Activated CD8-positive, alpha-beta memory T cell treated with anti-CD3 and anti-CD28 coated beads for 4 hours (primary cell): ENCODE measurements at places on chromosomes 1 and 21.

DNA sequence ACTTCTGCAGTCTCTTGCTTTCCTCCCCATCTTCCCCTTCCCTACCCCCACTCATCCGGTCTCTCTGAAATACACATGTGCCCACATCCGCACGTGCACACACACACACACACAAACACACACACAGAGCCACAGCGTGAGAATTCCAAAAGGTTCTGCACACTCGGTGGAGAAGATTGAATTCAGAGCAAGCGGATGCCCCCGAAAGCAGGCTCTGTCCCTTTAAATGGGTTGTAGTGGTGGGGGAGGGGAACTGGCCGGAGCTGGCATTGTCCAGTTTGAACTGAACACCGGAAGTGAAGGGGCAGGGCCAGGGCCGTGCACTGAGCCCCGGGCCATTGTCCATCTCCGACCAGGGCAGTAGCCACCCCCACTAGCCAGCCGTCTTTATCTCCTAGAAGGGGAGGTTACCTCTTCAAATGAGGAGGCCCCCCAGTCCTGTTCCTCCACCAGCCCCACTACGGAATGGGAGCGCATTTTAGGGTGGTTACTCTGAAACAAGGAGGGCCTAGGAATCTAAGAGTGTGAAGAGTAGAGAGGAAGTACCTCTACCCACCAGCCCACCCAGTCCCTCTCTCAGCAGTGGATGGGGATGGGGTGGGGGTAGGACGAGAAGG lies 1.3 kb upstream of the LIN28A start:
- DNase-seq: no peak

- DNase-seq: no peak
Observed at GRCh38 chr21:34988625-34989024, 60.5 kb downstream of the RUNX1 start.

DNA sequence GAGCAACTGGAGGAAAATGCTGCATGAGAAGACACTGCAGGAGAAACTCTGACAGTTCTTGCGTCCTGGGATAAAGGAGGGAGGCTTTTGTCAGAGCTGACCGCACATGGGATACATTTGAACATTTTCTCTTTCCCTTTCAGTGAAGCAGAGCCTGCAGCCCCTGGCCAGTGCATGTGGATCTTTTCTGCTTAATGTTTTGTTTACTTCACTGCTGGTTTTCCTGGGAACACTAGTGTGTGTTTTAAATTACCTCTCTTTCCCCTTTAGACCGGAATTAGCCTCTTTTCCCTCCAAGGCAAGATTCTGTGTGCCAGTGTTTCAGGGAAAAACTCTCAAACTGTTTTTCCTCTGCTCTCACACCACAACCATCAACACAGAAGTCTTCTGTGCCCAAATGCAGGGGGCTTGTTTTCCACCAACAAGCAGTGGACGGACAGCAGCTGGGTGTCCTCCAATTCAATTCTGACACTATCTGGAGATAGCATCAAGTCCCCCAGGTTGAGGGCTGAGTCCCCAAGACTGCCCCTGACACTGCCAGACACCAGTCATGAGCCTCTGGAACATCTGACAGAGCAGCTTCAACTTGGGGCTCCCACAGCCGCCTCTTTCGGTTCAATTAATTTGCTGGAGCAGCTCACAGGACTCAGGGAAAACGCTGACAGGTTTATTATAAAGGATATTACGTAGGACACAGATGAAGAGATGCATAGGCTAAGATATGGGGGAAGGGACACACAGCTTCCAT lies 136.2 kb downstream of the RHOU start:
- no peak for DNase-seq

DNA sequence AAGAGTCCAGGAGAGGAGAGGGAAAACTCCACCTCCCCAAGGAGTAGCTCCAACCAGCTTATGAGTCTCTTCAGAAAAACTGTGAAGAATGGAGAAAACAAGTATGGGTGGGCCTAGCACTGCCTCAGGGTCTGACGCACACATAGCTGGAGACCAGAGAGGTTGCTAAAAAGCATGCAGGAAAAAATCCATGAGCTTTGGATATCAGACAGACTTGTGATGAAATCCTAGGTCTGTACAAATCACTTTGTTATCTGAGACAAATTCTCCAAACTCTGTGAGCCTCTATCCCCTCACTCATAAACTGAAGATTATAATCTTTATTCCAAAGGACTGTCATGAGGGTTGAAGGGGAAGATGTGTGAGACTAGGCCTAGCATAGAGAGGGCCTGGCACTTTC lies 141.5 kb upstream of the FGGY start:
- no peak for DNase-seq

DNA sequence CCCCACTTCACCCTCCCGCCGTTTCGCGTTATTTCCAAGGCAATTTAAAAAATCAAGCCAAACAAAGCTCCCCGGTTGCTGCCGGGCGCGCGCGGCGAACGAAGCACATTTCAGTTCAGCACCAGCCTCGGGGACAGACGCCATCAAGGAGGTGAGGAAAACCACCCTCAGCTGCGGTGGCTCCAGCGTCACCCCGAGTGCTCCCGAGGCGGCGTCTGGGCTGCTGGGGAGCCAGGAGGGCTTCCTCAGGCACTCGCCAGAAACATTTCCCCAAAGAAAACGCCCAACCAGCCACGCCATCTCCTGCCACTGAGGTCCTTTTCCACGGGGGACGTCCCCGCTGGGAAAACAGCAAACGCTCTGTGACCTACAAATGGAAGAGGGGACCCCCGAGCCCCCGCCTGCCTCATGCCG lies 623 bp downstream of the GNG4 start:
- DNase-seq: no peak

DNA sequence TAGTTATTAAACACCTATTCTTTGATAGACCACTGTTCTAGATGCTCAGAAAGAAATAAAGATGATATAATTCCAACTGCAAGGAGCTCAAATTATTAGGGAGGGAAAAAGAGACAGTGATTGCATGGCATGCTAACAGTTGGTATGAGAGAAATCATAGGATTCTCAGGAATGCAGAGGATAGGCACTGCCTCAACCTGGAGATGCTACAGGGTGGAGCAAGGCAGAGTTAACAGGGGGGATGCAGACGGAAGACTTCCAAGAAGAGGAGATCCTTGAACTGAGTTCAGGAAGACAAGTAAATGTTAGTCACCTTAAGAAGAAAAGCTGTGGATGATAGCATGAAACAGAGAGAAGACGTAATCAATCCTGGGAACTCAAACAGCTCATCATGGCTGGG lies 123.7 kb downstream of the DAB1 start:
- no peak for DNase-seq

DNA sequence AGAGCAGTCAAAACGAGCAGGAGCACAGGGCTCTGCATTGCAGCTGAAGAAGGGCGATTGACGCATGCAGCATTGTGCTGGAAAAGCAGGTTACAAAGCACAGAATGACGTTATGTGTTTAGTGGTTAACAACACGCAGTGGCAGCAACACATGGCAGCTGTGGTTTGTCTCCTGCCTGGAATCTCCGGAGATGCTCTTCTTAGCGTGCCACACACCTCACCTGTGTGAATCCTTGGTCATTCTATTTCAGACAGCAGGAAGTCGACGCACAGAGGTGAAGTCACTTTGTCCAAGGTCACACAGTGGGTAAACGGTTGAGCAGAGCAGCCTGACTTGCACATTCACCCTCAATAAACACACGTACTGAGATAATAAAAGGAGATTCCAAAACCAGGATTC lies 14.7 kb downstream of the OBSCN start:
- DNase-seq: no peak

DNA sequence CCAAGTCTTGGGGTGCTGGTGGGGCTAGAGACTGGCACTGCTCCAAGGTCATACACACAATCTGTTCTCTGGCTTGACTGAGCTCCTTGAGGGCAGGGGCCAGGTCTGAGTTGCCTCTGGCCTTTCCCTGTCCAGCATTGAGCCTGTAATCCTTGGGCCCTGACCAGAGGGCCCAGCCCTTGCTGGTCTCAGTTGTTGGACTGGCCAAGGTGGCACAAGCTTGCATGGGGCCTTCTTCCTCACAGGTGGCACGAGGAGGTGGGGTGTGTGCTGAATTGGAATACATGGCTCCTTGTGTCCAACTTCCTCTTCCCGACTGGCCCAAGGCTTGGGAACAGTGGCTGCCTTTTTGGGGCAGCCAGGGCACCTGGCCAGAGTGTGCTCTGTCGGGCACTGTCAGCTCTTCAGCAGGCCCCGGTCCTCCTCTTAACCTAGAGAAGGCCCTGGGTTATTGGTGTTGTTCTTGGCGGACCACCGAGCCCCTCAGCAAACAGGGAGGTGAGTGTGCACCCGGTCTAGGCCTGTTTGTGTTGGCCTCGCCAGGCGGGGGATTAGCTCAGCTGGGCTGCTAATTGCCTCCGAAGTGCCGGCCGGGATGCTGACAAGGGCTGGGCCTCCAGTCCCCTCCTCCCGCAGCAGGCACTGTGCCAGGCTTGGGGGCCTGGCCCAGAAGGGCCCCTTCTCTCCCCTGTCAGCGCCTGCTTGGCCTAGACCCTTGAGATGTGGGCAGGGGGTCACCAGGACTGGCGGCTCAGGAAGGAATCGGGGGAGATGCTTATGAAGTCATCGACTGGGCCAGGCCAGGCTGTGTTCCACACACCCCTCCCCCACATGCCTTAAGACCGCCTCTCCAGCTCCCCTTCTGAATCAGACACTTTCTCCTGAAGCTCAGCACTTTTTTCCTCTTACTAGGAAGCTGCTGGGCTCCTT lies 28.5 kb downstream of the WNT4 start:
- no peak for DNase-seq

GRCh38 chr1:215932558-215932957 lies 365.5 kb downstream of the KCTD3 start:
- DNase-seq: no peak

- no peak for DNase-seq
Observed at GRCh38 chr1:239527051-239527693, 140.8 kb downstream of the CHRM3 start.

DNA sequence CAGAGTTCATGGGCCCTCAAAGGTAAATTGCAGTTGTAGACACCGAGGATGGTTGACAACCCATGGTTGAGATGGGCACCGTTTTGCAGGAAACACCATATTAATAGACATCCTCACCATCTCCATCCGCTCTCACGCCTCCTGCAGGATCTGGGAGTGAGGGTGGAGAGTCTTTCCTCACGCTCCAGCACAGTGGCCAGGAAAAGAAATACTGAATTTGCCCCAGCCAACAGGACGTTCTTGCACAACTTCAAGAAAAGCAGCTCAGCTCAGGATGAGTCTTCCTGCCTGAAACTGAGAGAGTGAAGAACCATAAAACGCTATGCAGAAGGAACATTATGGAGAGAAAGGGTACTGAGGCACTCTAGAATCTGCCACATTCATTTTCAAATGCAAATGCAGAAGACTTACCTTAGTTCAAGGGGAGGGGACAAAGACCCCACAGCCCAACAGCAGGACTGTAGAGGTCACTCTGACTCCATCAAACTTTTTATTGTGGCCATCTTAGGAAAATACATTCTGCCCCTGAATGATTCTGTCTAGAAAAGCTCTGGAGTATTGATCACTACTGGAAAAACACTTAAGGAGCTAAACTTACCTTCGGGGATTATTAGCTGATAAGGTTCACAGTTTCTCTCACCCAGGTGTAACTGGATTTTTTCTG lies 9.3 kb downstream of the SLAMF8 start:
- no peak for DNase-seq

GRCh38 chr1:159841749-159842148 lies 15.1 kb downstream of the SLAMF8 start:
- DNase-seq: no peak

GRCh38 chr1:175237389-175237788 lies 44.8 kb upstream of the KIAA0040 start:
- no peak for DNase-seq

- DNase-seq: no peak
Observed at GRCh38 chr1:31517301-31517700, 59.0 kb upstream of the TINAGL1 start.

DNA sequence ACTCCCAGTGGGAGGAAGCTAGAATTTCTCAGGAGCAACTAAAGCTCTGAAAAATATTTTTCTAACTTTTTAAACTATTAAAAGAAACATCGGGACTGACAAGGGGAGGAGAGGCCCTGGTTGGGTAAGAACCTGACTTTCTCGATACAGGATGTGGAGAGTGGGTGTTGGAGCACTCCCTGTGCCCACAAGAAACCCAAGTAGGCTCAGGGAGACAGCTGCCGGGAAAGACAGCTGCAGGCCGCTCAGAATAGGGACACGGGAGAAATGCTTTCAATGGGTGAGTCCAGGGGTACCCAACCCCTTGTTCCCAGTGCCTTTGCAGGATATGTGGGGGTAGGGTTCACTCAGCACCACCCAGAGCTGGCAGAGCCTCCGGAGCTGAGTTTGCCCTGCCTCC lies 43.6 kb downstream of the PLEKHA6 start:
- DNase-seq: no peak

DNA sequence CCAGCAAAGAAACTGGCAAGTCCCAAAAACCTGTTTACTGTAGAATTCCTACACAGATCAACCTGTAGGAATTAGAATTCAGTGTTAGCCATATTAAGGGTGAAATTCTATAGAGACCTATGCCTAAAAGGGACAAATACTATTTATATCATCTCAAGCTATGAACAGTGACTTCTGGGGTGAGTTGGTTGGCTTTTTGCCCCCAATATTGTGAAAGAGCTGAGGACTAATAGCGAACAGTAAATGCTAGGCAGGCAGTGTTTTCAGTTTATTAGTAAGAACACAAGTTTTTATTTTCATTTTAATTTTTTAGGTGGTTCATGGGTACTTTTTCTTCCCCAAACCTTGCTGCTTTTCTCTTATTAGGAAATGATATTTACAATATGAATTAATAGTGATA lies 15.3 kb downstream of the SLC16A4 start:
- no peak for DNase-seq

DNA sequence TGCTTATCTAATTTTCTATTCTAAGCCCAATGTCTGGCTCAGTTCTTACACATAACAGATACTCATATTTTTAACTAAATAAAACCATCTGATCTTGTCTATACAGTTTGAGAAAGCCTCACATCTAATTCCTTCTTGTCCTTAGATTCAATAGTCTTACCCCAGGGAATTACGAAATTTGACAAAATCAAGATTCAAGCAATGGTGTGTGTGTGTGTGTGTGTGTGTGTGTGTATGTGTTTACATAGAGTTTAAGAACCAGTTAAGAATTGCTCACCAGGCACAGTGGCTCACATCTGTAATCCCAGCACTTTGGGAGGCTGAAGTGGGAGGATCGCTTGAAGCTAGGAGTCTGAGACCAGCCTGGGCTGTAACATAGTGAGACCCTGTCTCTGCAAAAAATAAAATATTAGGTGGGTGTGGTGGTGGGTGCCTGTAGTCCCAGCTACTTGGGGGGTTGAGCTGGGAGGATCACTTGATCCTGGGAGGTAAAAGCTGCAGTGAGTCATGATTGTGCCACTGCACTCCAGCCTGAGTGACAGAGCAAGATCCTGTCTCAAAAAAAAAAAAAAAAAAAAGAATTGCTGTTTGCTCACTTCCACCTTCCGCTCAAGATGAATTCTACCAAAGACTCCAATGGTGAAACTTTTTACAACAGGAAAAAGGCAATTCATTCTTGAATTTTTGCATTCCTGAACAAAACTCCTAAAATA lies 6.2 kb downstream of the WDR64 start:
- no peak for DNase-seq

- DNase-seq: no peak
Observed at GRCh38 chr1:16083486-16083885, 10.0 kb upstream of the FAM131C start.

GRCh38 chr1:100476735-100477290 lies 61.1 kb upstream of the GPR88 start:
- no peak for DNase-seq

- DNase-seq: no peak
Observed at GRCh38 chr1:72567521-72567920, 285.2 kb upstream of the NEGR1 start.
